ENCODE measurements at places on chromosomes 5 and 9.

GRCh38 chr5:145903867-145904266, 31.1 kb upstream of the GRXCR2 start:
- no peak for DNase-seq

DNA sequence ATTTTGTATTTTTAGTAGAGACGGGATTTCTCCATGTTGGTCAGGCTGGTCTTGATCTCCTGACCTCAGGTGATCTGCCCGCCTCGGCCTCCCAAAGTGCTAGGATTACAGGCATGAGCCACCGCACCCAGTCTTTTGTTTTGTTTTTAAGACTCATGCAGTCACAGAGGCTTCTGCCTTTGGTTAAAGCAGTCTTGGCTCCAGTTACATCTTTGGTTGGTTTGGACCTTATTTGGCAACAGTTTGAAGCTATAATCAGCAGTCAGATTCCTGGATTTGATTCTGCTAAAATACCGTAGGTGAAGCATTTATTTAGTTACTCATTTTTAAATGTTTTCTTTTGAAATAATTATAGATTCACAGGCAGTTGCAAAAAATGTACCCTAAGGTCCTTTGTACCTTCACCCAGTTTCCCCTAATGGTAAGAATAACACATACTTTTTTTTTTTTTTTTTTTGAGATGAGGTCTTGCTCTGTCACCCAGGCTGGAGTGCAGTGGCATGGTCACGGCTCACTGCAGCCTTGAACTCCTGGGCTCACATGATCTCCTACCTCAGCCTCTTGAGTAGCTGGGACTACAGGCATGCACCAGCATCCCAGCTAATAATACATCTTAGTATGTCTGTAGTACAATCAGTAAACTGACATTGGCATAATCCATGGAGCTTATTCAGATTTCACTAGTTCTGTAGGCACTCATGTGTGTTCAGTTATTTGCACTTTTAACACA, 15.7 kb downstream of the USP20 start:
- DNase-seq, result no peak

DNA sequence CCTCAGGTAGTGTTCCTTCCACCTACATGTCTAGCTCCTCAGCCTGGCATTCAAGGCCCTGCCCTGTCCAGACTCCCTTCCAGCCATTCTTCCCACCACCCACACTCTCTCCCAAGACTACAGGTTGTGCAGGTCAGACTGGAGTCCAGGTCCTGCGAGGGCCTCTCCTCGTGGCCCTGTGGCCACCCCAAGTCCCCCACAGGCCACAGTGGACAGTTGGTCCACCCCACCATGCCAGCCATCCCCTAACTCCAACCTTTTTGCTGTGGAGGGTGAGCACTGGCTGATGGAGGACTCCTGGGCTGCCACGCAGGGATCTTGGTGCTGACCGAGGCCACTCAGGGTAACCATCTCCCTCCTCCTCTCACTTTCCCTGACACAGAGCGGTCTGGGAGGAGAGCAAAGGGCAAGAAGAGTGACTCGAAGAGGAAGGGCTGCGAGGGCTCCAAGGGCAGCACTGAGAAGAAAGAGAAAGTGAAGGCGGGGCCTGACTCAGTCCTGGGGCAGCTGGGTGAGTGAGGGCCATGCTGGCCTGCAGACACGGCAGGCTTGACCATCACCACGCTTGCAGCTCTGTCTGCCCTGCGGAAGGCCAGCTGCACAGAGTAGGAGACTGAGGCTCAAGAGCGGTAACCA, 51.0 kb downstream of the JADE2 start:
- no peak for DNase-seq

DNA sequence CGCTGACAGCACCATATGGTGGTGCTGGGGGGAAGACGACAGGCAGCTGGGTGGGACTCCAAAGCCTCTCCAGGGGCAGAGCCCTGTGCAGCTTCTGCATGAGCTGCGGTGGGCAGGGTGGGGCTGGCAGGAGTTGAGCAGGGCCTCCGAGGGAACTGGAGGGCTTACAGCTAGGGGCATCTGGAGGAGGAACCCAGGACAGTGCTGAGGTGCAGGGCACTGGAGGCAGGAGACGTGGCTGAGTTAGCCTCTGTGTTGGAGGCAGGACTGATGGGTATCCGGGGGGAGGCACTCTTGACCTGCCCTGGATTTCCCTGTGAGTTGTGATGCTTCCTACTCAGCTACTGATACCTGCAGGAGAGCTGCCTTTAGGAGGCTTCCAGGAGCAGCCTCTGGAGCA, 45.0 kb downstream of the TENT4A start:
- no peak for DNase-seq

GRCh38 chr5:2754581-2755075, 3.2 kb upstream of the IRX2 start:
- DNase-seq, result no peak
